ENCODE measurements at places on chromosomes 5 and 9. TPM values are rescaled to one million over a fixed set of nuclear protein-coding genes. Genes with fewer than 3 reads are reported as not detected.

The KCTD16 gene
- total RNA-seq, result 0.07 TPM

The FOXD4L5 gene
- total RNA-seq, result 0.11 TPM

The IFNA21 gene
- not detected for total RNA-seq

The UBE2QL1 gene
- total RNA-seq, result not detected

The MYMK gene
- total RNA-seq, result not detected

The GPR150 gene
- 0.20 TPM for total RNA-seq

The ACSL6 gene
- total RNA-seq, result not detected

The SPATA9 gene
- total RNA-seq, result 0.11 TPM

Measured in pulmonary artery endothelial cell (primary cell).